ENCODE measurements at places on chromosomes 6 and 20. TPM values are rescaled to one million over a fixed set of nuclear protein-coding genes. Genes with fewer than 3 reads are reported as not detected.

The MLIP gene
- not detected for total RNA-seq

The HLA-DMA gene
- 15.9 TPM for total RNA-seq

The SNRPB2 gene
- 115 TPM for total RNA-seq

GRCh38 chr6:163814494-163815364 lies 400.2 kb downstream of the QKI start:
- no peak for DNase-seq

GRCh38 chr6:27694547-27694874 lies 217.7 kb downstream of the OR2B2 start:
- no peak for DNase-seq

DNA sequence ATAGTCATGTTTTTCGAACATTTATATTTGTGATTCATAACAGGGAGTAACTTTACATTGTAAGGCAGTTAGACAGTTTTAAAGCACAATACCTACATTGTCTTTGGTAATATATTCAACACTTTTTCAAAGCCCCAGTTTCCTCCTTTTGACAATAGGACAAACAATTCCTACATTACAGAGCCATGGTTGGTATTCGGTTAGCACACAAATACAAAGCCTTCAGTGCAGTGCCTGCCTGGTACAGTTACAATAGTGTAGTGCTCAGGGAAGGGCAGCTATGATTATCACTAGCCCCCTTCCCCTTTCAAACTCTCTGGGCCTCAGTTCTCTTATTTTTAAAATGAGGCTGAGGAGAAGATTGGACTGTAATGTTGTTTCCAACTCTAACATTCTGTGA lies 207.8 kb downstream of the TPBG start:
- DNase-seq = no peak

Measured in activated T-helper 2 cell treated with anti-CD3 and anti-CD28 coated beads, Interferon-gamma antibody, Interleukin-2, Interleukin-4, amounts not matched to agents 10 μg/mL and 5 μg/mL and 100 μg/mL, durations not matched to agents 14 hours and 24 hours and 36 hours (primary cell).